ENCODE measurements at places on chromosomes 5 and 9.

GRCh38 chr5:148343046-148343407 lies 7.7 kb downstream of the SPINK9 start:
- no peak for DNase-seq

DNA sequence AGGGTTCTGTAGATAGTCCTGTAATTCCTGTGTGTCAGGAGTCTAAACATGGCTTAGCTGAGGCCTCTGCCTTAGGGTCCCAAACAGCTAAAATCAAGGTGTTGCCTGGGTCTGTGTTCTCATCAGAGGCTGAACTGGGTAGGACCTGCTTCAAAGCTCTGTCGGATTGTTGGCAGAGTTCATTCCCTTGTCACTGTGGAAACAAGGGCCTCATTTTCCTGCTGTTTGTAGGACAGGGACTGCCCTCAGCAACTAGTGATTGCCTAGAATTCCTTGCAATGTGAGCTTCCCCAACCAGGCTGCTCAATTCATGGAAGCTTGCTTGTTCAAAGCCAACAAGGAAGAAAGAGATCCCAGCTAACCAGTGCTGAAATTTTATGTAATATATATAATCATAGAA lies 283.2 kb downstream of the DNAH5 start:
- DNase-seq, result no peak

DNA sequence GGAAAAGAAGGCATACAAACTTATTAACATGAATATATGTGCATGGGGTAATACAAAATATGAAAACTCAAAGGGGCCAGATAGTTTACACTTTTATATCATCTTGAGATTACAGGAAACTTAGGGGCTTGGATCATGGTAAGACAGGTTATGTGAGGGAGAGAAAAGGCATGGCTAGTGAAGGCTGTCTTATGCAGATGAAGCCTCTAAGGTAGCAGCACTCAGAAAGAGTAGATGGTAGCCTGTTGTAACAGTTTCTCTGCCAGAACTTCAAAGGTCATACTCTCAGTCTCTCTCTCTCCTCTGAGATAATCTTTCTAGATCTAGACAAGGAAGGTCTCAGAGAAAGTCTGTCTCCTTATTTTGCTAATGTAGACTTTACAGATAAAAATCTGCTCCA lies 57.2 kb upstream of the FGF10 start:
- DNase-seq, result no peak

DNA sequence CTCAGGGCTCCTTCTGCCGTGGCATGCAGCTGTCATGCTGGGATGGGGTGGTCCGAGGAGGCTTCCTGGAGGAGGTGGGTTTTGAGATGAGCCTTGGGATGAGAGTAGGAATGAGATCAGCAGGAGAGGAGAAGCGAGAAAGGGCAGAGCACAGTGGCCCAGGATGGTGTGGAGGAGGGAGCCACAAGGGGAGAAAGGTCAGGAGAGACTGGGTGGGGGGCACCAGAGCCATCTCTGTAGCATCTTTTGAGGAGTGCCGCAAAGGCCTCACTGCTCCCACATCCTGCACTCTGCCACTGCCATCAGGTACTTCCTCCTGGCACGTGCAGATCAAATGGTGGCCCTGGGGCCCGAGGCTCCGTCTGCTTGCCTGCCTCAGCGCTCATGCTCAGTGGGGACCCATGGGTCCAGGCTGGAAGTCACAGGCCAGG lies 150.2 kb downstream of the MACROH2A1 start:
- no peak for DNase-seq

DNA sequence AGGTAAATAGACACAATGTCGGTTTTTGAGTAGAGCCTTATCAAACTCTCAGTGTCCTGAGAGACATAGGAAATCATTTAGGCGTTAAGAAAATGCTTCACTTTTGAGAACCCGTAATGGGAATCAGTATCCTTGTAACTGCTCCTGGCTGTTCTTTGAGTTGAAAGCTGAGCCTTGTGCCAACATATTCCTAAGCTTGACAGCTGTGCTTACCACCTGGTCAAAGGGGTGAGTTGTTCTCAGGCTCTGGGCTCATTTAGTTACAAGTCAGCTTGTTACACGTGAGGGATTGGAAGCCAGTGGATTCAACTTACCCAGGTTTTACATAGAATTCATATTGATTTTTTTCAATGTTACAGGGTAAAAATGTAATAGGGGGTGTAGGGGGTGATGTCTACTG lies 145.9 kb downstream of the GABRB2 start:
- DNase-seq, result no peak

DNA sequence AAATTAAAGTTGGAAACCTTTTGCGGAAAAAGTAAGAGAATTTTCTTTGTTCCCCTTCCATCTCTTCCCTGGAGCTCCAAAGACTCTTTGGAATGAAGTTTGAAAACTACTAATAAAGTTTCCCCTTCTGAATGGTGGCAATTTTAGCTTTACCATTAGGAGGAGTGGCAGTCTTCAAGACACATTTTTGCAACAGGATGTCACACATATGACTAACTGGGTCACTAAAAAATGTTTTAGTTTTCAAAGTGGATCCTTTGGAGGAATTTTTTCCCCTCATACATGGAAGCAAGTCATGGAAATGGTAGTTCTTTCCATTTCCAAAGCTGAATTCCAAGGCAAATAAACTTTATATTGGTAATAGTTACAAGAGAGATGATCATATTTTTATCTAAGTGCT lies 15.6 kb downstream of the FBXO4 start:
- DNase-seq, result no peak
